ENCODE measurements at places on chromosomes 5 and 9. TPM values are rescaled to one million over a fixed set of nuclear protein-coding genes. Genes with fewer than 3 reads are reported as not detected.

The MOB3B gene
- 1.0 TPM for total RNA-seq

The NIM1K gene
- 0.52 TPM for total RNA-seq

The FRMD3 gene
- total RNA-seq: 27.7 TPM

The SMIM3 gene
- 8.4 TPM for total RNA-seq

The PTGDS gene
- total RNA-seq: 4.2 TPM

The ALDOB gene
- total RNA-seq: not detected

The OR1J2 gene
- not detected for total RNA-seq

The TNFSF8 gene
- total RNA-seq: 1.0 TPM

The TMEM171 gene
- total RNA-seq: not detected

The AMBP gene
- total RNA-seq: under 0.01 TPM

The PCDH1 gene
- total RNA-seq: 20.9 TPM

The GTF2H2C gene
- 39.1 TPM for total RNA-seq

The PALM2AKAP2 gene
- 24.0 TPM for total RNA-seq

The ORM2 gene
- total RNA-seq: not detected

The CCDC183 gene
- 1.0 TPM for total RNA-seq

The GRXCR2 gene
- total RNA-seq: not detected

The ZNF484 gene
- 13.6 TPM for total RNA-seq

The LECT2 gene
- not detected for total RNA-seq

The OMD gene
- total RNA-seq: 4.7 TPM

The NR6A1 gene
- total RNA-seq: 0.52 TPM

The OSMR gene
- 4.2 TPM for total RNA-seq

The GRM6 gene
- not detected for total RNA-seq

The PCDHB8 gene
- 1.6 TPM for total RNA-seq

The MLLT3 gene
- total RNA-seq: 65.8 TPM

The PFN3 gene
- total RNA-seq: not detected

The HMCN2 gene
- total RNA-seq: 12.5 TPM

The SPRY4 gene
- total RNA-seq: 6.3 TPM

The CBY3 gene
- not detected for total RNA-seq

The VLDLR gene
- total RNA-seq: 18.3 TPM

The EGFL7 gene
- total RNA-seq: 51.7 TPM

The SCGB3A2 gene
- total RNA-seq: not detected

The SPATA31E1 gene
- not detected for total RNA-seq

The TUBB4B gene
- total RNA-seq: 97.1 TPM
